AG04450 (cell line): ENCODE measurements at places on chromosomes 13 and 19.

DNA sequence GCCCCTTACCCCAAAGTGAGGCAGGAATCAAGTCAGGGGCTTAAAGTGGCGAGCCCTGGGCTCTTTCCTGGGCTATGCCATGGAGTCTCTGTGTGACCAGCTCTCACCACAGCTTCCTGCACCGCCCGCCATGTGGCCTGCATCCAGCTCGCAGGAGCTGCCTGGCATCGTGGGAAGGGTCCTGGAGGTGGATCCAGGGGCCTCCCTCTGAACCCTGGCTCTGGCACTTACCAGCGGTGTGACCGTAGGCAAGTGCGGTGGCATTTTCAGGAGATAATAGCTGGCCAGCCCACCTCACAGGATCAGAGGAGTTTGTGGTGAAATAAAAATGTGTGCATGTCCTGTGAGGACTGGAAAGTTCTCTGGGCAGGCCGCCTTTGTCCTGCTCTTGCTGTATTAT lies 26.0 kb downstream of the DHRS12 start:
- no peak for DNase-seq

DNA sequence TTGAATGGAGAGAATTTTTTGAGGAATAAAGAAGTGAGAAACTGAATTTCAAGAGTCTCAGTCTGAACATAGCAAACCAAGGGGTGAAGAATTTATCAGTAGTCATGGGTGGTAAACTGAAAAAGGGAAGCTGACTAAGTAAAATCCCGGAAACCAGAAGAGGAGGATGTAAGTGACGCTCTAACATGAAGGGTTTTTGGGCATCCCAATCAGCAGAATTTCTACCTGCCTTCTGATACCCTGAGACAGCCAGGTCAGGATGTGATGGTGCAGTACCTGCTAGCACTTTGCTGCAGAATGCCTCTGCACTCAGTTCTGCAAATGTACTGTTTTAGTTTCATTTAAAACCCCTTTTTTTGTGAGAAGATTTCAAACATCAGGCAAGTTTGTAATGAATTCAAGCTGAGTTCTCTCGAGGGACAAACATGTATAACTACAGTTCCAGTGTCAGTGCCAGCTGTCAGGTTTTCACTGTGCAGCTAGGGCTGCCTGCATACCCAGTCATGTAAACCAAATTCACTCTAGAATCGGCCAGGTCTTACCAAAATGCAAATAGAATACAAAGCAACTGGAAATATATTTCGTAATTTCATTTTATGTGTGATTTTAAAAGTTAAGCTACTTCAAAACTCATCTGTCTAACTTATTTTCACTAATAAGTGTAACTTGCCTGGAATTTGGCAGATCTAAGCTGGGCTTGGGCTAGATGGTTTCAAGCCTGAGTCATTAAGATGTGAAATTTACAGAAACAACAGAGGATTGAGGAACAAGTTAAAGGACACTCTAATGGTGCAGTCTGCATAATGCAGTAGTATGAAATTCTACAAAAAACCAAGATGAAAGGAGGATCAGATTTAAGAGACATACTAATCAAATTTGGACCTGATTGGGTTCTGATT lies 13.8 kb downstream of the METTL21C start:
- DNase-seq = no peak

DNA sequence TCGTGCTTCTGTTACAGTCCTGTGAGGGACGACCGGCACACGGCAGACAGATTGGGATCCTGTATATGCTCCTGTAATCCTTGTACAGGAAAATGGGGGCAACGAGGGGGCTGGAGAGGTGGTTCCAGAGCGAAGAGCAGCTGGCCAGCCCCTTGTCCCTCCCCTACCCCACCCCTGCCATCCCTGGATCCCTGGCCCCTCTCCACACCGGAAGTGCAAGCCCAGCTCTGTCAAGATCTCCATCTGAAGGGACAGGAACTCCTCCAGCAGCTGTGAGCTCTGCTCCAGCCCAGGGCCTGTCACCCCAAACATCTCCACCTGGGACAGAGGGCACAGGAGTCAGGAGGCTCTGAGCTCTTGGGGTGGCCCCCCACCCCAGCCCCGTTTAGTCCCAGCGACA lies 5.5 kb upstream of the CCER2 start:
- no peak for DNase-seq

DNA sequence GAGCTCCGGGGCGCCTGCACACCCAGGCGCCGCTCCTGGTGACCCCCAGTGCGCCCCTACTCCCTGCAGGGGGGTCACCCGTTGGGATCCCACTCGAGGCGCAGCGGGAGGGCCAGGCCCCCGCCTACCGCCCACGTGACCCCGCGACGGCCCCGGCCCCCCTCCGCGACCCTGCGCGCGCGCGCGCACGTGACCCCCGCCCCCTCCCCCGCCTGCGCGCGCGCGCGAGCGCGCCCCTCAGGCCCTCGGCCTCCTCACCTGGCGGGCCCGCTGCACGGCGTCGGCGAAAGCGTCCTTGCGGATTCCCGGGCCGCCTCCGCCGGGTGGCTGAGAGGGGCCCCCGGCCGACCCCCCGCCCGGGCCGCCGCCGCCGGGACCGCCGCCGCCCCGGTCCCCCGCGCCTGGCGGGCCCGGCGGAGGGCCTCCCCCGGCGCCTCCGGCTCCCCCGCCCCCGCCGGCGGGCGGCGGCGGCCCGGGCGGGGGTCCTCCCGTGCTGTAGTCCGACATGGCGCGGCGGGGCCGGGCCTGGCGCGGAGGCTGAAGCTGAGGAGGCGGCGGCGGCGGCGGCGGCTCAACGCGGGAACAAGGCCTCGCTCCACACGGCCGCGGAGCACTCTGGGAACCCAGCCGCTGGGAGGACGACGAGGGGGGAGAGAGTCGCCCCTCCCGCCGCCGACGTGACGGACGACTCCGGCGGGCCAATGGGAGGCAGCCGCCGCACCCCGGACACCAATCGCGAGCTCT lies at the start of gene KHSRP:
Gene KHSRP, minus strand, starts transcription at position 617 of the 744 bp plus-strand sequence. Its CDS starts 110 bp downstream, at position 507.
- DNase-seq = no peak

DNA sequence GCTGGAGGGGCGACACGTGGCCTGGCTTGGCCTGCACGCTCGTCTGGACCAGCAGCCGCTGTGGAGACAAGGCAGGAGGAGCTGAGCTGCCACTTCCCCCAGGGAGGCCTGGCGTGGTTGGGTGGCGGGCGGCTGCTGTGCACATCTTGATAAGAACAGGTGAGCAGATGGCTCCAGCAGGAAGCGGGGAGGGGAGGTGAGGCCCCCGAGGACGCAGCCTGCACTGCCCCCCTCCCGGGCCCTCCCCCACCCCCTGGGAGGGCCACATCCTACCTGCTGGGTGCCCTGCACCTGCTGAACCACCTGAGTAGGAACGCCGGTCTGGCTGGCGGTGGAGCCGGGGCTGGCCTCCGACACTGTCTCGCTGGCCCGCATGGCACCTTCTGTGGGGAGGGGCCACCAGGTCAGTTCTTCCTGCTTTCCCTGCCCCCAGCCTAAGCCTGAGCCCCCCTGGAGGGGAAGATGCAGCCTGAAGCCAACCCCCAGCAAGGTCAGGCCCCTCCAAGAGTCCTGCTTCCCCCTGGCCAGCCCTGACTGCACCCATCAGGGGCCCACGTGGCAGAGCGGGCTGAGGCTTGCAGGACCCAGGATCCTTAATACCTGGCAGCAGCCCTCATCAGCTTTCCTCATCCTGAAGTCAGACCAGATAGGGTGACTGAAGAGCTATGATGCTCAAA lies 22.8 kb downstream of the RFX1 start:
- no peak for DNase-seq

GRCh38 chr19:49812452-49812996 lies 568 bp downstream of the FUZ start:
- no peak for DNase-seq

GRCh38 chr19:3053218-3053621 lies 9.1 kb downstream of the TLE5 start:
- no peak for DNase-seq

GRCh38 chr19:27935669-27936068 lies 1277.3 kb downstream of the UQCRFS1 start:
- no peak for DNase-seq

DNA sequence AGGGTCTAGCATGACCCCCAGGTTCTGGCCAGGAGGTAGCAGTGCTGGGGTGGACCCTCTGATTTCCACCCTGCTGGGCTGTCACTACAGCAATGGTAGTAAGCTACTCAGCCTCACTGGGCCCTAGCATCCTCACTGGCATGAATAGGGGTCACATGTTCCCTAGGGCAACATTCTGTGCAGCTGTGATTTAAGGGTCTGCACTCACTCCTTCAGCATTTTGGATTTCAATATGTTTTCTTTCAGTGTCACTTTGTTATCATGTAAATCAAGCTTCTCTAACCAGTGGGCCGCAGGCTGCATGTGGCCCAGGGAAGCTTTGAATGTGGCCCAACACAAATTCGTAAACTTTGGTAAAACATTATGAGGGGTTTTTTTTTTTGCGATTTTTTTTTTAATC lies 57.8 kb downstream of the SPATA13 start:
- DNase-seq = no peak

- DNase-seq = no peak
Measured at GRCh38 chr13:73714522-73714921, 419.7 kb downstream of the KLF12 start.

DNA sequence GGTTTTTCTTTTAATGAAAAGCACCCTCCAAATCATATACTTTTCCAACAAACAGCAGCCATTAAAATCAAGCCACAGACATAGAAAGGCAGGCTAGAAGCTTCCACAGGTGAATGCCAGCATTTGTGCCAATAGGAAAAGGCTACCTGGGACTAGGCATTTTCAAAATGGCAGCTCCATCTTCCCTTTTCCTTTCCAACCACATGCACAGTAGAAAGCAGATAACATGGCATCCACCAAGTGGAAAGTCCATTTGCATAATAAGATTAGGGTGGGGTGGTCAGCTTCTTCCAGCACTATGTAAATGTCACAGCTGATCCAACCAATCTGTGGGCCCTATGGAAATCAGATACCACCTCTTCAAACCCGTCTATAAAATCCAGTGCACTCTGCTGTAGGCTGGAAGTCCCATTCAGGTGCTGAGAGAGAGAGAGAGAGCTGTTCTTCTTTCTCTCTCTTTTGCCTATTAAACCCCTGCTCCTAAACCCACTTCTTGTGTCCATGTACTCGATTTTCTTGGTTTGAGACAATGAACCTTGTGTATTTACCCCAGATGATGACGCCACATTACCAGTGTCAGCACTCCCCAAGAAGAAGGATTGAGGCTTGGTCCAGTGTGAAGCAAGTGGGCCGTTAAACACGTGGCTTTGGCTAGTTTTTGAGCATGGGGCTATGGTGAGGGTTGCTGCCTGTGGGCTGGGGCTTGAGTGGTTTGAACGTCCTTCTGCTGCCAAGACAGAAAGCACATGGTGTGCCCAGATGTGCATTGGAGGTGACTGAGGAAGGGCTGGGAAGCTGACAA lies 24.2 kb upstream of the IGFL1 start:
- no peak for DNase-seq

DNA sequence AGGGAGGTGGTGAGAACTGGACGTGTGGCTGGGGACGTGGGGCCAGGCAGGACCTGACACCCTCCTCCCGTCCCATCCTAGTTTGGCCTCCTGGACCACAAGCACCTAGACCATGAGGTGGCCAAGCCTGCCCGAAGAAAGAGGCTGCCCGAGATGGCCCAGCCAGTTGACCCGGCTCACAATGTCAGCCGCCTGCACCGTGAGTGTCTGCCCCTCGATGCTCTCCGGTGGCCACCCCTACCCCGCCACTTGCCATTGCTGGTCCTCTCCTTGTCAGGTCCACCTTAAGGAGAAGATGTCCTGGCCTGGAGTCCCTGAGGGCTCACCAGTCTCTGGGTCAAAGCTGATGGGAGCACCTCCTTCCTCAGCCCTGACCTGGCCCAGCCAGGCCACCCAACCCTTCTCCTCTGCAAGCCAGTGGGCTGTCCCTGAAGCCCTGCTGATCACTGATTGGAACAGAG lies 2.2 kb downstream of the ANGPTL4 start:
- no peak for DNase-seq

DNA sequence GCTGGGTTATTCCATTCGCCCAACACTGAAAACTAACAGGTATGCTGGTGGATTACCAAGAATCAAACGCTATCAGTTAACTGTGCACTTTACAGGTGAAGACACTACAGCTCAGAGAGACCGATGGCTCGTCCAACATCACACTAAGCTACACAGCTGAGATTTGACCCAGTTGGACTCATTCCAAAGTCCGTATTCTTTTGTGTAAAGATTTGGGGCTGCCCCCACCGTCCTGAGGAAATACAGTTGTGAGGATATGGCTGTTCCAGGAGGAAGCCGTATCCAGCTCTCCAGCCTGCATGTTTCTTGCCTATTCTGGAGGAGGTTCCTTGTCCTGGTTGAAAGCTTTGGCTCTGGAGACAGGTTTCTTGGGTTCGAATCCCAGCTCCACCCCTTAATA lies 4.2 kb downstream of the ZSCAN5A start:
- no peak for DNase-seq

GRCh38 chr19:41384351-41384750 lies 8.0 kb downstream of the TMEM91 start:
- DNase-seq = no peak

- no peak for DNase-seq
Measured at GRCh38 chr13:96089749-96090239, at the start of gene HS6ST3. Gene HS6ST3 (plus strand): TSS chr13:96090107.

DNA sequence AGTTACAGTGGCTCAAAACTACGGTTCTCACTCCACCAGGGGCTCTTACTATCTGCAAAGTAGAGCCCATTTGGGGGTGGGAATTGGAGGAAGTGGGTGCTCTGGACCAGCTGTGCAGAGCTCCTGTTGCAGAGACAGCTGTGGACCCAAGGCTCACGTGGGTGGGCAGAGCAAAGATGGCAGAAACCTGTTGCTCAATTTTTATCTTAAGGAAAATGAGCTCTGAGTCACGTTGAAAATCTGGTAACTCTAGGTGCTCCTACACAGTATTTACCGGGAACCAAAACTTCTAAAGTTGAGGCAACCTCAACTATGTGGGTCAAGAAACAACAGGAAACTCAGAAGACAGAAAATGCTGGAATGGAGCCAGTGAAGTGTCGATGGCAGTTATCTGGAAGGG lies 30.2 kb upstream of the SLC15A1 start:
- DNase-seq = no peak

GRCh38 chr13:25380082-25380481 lies 8.3 kb downstream of the ATP8A2 start:
- no peak for DNase-seq

- no peak for DNase-seq
Measured at GRCh38 chr19:5623397-5624017, 624 bp downstream of the SAFB start.

DNA sequence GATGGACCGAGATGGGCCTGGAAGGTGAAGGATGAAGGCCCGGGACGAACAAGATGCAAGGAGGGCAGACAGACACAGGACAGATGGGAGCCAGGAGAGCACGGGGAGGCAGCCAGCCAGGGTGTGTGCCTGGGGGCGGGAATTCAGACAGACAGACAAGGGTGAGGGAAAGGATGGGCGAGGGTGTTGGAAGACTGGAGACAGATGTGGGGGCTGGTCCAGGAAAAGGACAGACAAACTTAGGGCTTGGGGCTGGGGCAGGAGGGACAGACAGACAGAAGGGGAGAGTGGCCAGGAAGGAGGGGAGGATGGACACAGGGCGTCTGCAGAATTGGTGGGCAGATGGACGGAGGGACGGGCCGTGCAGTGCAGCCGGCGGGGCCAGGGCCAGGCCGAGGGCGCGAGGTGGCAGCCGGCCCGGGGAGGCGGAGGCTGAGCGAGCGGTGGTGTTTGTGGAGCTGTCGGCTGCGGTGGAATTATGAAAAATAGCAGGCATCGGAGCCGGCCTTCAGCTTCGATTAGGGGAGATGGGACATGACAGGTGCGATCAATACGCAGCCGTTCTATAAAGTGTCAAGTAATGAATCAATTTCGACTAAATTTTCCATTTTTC lies 4.6 kb upstream of the ERFL start:
- DNase-seq = no peak
